ENCODE measurements at places on chromosomes 1 and 21.

DNA sequence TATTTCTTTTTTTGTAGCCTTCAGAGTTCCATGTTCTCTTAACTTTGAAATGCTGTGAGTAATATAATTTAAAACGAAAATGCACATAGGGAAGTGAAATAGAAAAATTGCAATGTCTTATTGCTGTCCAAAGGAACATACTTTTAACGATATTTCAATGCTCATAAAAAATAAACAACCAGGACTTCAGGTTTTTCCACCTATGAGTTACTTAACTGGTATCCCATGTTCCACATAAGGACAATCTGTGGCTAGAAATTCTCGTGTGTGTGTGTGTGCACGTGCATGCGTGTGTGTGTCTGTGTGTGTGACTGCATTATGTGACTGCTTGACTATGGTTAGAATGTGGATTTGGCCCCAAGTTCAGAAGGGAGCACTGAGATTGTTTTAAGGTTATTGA is 200.8 kb upstream of the ADGRL4 start:
- no peak for DNase-seq

GRCh38 chr1:14020006-14020405 is 320.0 kb downstream of the PRDM2 start:
- DNase-seq, result no peak

DNA sequence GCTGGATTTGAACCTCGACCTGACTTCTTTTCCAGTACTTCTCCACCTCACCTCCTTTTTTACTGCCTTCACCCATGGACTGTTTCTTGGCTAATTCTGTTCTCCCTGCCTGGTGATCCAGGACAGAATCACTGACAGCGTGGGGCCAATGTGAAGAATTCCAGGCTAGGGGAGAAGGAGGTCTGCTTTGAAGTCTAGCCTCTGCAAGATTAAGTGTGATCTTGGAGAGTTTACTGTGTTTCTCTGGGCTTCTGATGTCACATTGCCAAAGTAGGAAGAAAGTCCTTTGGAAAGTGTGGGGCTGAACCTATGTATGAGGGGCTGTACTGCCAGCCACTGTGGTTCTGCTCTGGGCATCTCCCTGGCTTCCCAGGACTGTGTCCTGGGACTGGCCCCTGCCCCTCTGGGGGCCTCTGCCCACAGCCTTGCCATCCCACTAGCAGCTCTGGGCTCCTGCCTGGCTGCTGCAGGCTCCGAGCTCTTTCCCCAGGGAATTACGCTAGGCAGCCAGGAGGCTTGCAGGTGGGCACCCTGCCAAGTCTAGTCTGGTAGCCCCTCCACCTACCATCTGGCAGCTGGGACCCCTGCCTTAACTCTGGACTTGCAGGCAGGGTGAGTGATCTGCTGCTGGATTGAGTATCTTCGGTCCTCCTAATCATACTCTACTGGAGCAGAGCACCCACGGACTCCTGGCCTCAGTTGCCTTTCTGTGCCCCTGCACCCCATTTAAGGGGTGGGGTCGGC is 52.2 kb downstream of the YARS1 start:
- DNase-seq, result no peak

- DNase-seq, result no peak
Observed at GRCh38 chr1:10962483-10962882, 50.0 kb upstream of the TARDBP start.

DNA sequence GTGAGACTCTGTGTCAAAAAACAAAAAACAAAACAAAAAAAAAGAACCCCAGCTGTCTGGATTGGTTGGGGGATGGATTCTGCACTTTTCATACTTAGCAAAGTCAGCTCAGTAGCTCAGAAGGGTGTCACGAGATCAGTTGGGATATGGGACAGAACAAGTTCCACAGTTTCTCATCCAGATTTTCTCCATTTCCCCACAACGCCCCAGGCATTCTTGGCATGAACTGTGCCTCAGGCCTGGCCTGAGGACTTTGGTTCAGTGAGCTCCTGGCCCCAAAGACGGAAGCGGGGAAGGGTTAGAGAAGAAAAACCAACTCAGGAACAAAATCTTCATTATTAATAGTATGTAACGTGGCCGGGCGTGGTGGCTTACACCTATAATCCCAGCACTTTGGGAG is 1.9 kb downstream of the AKR7A2 start:
- DNase-seq, result no peak

GRCh38 chr1:65264197-65264929 is 45.0 kb upstream of the DNAJC6 start:
- DNase-seq, result no peak

GRCh38 chr1:151277249-151277648 is 4.8 kb upstream of the ZNF687 start:
- DNase-seq, result no peak

GRCh38 chr1:33298623-33299277 is 22.1 kb downstream of the A3GALT2 start:
- DNase-seq, result no peak

DNA sequence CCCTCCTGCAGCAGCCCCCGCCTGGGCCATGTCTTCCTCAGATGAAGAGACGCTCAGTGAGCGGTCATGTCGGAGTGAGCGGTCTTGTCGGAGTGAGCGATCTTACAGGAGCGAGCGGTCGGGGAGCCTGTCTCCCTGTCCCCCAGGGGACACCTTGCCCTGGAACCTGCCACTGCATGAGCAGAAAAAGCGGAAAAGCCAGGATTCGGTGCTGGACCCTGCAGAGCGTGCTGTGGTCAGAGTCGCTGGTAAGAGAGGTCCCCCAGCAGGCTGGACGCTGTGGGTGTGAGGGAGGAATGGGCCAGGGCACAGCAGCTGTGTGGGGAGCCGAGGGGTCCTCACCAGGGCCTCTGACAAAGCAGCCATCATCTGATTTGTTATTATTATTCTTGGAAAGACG is 58.0 kb downstream of the NDUFS5 start:
- no peak for DNase-seq

DNA sequence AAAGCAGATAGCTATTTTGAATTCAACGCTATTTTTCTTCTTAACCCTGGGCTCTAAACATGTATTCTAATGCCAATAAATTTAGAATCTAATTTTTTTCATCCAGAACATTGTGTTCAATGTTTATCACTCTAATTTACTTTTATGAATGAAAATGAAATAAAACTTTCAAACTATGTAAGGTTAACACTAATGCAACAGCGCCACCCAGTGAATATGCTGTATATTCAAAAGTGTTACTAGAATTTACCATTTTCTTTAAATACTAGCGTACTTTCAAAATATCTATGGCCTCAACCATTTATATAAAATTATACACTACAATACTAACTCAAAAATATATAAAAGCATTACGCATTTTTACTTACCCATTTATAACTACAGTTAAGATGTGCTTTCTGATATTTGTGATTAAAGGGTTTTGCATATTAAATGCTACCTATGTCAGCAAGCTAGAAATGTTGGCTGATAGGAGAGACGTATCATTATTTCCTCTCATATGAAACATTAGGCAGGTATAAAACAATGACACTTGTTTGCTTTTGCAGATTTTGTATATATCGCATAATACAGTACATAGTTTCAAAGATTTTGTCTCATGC is 5.9 kb upstream of the NUF2 start:
- no peak for DNase-seq

GRCh38 chr1:25544243-25544764 is 898 bp downstream of the LDLRAP1 start:
- no peak for DNase-seq

DNA sequence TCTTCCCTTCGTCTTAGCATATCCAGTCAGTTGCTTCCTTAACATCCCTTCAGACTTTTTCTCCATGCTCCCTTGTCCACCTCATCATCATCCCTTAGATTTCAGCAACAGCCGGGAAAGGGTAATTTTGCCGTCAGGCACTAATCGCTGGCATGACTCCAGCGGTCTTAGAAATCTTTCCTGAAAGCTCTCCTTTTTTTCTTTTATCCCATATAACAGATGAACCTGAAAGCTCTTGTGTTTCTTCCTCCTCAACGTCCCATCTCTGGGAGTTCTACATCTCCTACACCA is 10.4 kb upstream of the BOLA1 start:
- DNase-seq, result no peak

DNA sequence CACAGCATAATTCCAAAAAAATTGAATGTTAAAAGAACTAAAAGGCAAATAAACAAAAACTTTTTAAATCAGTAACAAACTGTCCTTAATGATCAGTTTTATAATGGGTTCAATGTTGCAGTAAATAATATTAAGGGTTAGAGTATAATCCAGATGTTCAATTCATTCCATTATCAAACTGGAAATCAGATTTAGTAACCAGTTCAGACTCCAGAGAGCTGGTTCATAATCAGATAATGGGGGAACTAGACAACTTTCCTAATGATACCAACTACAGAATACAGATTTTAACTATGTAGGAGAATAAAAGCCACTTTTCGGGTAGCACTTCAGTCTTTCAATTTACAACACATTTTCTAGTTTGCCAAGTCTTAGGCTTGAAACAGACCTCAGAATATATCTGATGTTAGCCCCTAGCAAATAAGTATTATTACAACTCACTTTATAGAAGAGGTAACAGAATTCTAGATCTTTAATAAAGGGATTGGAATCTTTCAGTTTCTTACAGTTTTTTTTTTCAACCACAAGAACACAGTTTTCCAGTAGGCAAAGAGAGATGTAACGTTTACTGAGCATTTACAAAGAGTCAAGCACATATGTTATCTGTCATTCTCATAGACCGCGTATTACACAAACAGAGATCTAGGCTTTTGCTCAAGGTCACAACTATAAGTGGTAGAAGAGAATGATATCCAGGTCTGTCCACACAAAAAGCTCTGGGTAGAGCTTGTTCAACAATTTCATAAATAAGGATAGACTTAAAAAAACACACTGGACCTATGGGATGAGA is 1.9 kb upstream of the DCAF6 start:
- no peak for DNase-seq

GRCh38 chr1:183234660-183235476 is 48.8 kb downstream of the LAMC2 start:
- no peak for DNase-seq

- no peak for DNase-seq
Observed at GRCh38 chr1:17427696-17428660, 11.5 kb downstream of the RCC2 start.

GRCh38 chr1:28175955-28176485 is 470 bp downstream of the PTAFR start:
- no peak for DNase-seq

DNA sequence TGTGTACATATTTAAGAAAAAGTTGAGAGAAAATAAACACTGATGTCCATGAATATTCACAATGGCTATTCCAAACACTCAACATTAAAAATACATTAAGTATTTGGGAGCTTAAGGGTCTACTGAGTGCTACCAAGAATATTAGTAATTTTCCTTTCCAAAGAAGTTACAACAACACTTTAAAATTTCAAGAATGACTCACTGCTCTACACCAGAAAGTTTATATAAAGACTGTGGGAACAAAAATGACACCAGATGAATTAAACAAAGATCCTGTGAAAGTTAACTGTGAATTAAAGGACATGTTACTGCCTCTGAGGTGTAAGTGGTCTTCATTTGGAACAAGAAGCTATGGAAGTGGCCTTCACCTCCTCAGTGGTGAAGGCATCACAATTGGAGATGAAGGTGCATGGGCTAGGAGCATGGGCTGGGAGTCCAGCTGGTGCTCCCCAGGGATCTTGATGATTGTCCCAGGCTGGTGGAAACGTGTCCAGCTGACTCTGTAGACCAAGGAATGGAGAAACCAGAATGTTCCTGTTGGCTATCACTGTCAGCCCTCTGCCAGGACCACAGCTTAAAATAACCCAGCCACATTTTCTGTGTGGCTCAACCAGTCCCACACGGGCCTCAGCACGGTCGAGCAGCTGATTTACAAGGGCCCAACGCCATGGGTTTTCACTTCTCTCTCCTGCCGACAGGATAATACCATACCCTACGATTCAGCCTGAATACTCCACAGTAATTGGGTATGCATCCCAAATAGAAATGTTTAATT is 28.8 kb downstream of the TAF5L start:
- DNase-seq, result no peak

DNA sequence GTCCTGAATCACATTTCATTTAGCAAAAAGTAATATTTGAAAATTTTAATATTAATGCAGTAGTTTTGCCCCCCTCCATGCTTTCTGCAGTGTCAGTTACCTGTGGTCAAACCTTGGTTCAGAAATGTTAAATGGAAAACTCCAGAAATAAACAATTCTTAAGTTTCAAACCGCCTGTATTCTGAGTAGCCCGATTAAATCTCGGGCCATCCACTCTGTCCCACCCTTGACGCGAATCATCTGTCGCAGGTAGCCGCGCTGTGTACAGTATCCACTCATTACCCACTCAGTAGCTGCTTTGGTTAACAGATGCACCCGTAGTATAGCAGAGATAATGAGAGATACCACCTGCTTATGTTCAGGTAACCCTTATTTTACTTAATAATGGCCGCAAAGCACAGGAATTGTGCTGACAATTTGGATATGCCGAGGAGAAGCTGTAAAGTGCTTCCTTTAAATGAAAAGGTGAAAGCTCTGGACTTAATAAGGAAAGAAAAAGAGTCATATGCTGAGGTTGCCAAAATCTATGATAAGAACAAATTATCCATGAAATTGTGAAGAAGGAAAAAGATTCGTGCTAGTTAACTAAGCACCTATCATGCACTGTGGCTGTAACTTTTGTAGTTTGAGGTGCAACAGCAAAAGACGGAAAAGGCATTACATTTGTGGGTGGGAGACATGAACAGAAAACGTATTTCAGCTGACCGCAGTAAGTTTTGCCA is 889 bp upstream of the SCYL3 start:
- no peak for DNase-seq

DNA sequence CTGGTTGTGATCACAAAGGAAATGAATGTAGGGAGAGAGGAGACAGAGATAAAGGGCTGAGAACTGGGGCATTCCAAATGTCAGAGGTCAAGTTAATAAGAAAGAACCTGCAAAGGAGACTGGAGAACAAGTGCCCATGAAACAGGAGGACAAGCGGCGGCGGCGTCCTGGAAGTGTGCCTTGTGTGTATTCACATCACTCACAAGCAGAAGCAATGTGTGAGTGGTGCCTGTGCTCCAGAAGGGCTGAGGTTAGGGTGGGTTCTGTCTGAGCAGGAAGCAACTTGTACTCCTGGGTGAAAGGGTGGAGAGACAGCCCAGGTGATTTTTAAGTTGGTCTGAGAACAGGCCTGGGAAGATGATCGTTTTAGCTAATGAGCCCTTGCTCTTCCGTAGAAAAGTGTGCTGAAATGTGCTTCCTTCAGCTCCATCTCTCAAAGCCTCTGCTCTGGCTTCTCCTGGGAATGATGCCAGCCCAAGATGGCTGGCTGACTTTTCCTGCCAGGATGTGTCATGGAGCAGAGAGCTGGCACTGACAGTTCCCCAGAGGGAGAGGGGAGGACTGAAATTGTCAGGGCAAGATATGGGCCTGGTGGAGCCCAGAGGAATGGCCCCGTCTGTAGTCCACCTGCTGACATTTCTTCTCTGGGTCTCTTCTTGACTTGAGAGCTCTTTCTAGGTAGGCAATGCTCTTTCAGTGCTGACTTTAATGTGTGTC is 25.1 kb upstream of the PLEKHA6 start:
- no peak for DNase-seq

- DNase-seq, result no peak
Observed at GRCh38 chr1:205001162-205001561, 41.9 kb upstream of the CNTN2 start.
